ENCODE measurements at places on chromosomes 12 and 14.

DNA sequence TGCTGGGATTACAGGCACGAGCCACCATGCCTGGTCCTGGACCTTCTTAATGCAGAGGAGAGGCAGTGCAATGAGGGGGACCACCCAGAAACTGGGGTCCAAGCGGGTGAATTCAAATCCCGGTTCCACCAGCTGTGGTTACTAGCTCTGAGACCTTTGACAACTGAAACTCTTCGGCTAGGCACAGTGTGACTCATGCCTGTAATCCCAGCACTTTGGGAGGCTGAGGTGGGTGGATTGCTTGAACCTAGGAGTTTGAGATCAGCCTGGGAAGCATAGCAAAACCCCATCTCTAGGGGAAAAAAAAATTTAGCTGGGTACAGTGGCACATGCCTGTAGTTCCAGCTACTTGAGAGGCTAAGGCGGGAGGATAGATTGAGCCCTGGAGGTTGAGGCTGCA is 5.0 kb upstream of the CD4 start:
- DNase-seq: no peak

DNA sequence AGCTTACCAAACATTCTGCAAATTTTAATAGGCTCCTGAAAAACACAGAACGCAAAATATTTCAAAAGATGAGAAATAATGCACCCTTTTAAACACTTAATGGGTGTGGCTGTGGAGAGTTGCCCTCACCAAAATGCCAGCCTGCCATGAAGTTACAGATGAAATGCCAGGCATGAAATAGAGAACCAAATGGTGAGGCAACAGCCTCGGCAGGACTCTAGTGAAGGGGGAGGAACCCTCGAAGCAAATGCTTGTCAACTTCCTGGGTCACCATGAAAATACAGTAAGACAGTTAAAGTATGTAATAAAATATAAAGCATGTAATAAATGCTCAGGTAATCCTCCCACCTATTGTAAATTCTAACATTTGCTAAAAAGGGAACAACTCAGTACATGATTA is 24.1 kb downstream of the DUSP16 start:
- DNase-seq: no peak

DNA sequence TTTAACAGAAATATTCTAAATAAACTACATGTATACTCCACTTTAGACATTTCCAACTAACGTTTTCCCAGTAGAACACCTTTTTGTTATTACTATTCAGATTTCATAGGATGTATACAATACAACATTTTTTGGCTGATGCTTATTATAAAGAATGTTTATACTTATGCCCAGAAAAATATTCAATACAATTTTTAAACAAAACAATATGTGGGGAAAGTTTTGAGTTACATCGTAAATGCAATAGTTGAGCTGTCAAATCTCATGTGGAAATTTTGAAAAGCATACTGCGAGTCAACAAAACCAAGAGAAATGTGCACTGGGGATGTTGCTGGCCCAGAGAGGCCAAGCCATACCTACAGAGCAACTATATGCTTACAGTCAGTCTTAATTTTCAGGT is 18.2 kb upstream of the MON2 start:
- no peak for DNase-seq

GRCh38 chr14:56061051-56061450 is 57.2 kb upstream of the PELI2 start:
- no peak for DNase-seq

DNA sequence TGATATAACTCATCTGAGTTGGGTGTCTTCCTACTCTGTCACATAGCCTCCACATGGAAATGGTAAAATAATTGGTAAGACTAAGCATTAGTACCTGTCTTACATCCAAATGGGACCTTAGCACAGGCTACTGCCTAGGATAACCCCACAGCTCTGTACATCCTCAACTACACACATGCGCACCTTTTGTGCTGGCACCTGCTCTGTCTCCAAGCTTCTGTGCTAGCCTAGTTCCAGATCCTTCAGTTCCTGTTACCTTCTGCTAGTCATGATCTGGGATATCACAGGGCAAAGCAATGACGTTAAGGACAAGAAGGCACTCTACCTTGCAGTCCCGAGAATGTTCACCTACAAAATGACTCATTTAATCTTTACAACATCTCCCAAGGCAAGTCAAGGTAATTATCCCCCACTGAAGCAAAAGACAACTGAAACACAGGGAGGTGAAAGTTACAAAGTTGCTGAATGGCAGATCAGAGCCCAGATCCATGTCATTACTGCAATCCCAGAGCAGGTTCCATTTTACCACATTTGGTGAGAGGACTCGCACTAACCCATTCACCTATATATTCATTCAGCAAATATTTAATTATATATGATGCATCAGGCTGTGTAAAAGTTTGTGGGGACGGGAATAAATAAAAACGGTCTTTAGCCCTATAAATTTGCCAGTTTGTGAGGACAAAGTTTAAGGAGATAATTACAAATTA is 61.7 kb downstream of the PPM1H start:
- no peak for DNase-seq

DNA sequence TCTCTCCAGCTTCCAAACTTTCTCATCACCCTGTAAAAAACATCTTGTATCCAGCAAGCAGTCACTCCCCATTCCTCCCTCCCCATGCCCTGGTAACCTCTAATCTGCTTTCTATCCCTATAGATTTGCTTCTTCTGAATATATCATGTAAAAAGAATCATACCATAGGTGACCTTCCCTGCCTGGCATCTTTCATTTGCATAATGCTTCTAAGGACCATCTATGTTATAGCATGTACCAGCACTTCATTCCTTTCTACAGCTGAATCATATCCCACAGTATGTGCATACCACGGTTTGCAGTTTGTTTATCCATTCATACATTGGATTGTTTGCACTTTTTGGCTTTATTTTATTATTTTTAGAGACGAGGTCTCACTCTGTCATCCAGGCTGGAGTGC is 22.9 kb upstream of the VPS37B start:
- no peak for DNase-seq

DNA sequence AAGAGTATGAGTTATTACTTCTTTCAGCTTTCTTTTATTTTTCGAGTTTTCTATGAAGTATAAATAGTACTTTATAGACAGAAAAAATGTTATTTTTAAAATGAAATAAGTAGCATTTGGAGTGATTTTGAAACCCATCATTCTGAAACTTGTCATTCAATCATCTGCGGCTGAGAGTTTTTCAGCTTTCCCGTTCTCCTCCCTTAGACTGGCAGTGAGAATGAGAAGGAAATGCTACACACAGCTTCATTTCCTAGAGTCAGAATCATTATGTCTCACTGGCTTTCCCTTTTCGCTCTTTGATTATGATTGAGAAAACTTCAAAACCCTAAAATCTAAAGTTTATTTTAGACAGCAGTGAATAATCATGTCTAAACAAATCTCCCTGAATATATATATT is 33.7 kb upstream of the GNPNAT1 start:
- DNase-seq: no peak

- no peak for DNase-seq
Observed at GRCh38 chr14:59017285-59017965, 171.0 kb upstream of the DAAM1 start.

DNA sequence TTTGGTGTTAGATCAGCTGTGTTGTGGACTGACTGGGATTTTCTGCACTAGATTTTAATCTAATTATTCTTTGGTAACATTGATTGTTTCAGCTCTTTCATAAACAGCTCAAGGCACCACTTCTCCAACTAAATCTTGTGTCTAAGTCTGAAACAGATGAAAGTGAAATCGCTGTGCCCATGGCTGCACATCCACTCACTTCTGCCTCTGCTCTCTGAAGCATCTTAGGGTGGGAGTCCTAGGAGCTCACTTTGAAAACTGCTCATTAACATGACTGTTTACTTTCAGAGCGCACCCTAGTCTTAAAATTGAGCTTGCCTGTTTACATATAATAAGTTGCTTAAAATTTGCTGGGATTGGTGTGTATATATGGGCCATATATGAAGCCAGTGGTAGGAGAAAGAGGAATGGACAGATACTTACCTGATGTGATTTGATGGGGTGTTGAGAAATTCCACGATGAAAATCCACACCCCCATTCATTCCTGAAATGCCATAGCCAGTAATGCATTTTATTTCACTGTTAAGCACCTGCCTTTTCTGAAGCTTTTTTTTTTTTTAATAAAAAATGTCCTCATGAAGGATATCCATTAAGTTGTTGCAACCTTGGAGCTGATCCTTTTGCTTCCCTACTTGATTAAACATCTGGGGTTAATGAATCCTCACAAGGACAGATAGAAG is 52.8 kb downstream of the PPFIBP1 start:
- DNase-seq: no peak

DNA sequence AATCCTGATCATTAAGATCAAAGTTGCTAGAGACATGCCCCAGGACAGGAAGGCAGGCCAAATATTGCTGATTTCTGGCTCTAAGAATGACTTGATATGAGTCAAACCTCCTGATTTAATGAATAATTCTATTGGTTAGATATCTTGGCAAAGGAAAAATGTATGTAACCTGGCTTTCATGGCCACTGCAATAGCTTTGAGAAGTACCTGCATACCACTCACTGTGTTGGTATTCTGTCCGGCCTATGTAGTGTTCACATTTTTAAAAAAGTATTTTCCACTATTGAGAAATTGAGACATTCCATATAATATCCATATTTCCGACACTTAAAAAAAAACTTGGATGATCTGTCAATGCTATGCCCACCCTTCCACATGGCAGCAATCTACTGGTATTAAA is 283.1 kb upstream of the SOX5 start:
- DNase-seq: no peak

GRCh38 chr12:119749666-119750065 is 81.7 kb downstream of the PRKAB1 start:
- DNase-seq: no peak

GRCh38 chr12:29559198-29559597 is 61.7 kb upstream of the OVCH1 start:
- no peak for DNase-seq

GRCh38 chr14:93346926-93347721 is at the start of gene COX8C:
Gene COX8C, plus strand, starts transcription at chr14:93347182. Its CDS starts 87 bp downstream, at chr14:93347269.
- no peak for DNase-seq

DNA sequence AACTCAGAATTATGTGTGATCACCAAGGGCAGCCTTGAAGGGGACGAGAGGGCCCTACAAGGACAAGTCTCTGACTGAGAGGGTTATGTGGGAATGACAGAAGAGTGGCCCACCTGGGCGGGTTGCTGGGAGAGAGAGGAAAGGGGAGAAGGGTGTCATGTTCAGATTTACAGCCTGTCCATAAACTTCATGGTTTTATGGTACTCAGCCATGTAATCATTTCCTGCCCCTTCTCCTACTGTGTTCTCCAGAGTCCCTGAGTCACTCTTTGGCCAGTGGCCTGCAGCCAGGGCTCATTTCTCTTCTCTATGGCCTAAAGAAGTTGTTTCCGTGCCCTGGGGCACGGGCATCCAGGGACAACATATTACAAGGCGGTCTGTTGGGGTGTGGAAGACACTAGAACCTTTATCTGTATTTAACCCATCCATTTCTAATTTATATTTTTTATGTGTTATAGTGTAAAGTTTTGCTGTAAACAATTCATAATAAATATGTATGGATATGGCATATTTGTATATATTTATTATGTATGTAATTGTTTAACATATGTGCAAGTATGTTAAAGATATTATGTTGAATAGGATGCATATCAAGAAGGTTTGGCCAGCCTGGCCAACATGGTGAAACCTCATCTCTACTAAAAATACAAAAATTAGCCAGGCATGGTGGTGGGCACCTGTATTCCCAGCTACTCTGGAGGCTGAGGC is 26.9 kb downstream of the DDX47 start:
- DNase-seq: no peak

- no peak for DNase-seq
Observed at GRCh38 chr12:112967858-112968257, 10.5 kb upstream of the OAS2 start.

DNA sequence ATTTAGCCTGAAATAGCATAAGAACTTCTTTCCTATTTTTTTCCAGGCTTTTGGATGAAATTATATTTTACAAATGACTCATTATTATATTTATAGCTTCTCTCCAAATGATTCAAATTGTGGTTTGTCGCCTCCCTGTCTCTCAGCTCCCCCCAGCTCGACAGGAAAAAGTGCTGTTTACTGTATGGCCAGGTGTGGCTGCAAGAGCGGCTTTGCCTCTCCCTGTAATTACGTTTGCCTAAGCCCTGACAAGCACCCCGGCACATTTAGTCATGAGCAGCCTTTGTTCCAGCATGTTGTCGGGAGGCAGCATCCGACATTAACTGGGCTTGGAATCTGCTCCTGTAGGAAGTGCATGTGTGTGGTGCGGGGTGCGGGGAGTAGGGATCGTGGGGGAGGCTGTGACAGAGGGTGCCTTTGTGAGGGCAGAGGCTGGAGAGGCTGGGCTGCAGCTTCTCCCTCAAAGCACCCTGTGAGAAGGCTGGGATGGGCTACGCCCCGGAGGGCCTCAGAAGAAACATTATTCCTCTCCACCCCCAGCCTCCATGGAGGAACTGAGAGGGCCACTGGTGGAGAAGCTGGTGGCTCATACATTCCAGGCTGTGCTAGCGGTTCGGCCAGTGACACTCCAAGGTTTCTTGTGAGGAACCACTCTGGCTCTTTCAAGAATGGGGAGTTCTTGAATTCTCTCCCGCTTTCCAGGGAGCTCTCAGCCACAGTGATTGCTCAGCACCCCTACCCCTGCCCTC is 42.1 kb upstream of the CTDSP2 start:
- DNase-seq: peak; percentile 80

GRCh38 chr14:50520947-50521815 is 11.2 kb downstream of the MAP4K5 start:
- DNase-seq: no peak

GRCh38 chr12:101891462-101891971 is 14.1 kb downstream of the DRAM1 start:
- DNase-seq: no peak

DNA sequence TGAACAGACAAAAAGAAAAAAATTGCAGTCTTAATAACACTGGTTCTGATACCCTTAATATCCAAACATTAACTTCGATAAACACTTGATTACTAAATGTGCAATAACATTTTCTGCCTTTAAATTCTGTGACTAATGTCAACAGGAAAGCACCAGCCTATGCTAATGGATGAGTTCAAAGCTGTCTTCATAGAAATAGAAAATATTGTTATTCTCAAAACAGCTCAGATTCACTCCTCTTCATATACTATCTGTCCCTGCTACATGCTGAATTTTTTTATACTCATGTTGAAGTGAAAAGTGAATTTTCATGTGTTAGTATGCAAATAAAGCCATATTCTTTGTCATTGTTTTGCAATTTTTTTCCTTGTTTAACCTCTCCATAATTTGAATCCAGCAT is 13.9 kb downstream of the TAS2R43 start:
- DNase-seq: no peak

DNA sequence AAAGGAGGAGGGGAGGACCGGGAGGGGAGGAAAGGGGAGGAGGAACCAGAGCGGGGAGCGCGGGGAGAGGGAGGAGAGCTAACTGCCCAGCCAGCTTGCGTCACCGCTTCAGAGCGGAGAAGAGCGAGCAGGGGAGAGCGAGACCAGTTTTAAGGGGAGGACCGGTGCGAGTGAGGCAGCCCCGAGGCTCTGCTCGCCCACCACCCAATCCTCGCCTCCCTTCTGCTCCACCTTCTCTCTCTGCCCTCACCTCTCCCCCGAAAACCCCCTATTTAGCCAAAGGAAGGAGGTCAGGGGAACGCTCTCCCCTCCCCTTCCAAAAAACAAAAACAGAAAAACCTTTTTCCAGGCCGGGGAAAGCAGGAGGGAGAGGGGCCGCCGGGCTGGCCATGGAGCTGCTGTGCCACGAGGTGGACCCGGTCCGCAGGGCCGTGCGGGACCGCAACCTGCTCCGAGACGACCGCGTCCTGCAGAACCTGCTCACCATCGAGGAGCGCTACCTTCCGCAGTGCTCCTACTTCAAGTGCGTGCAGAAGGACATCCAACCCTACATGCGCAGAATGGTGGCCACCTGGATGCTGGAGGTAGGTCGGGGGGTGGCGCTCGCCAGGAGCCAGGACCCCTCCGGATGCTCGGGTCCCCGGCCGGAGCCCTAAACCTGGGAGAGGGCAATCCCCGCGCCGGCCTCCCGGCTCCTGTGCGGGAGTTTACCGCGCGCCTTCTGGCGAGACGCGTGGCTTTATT is at the start of gene CCND2:
Gene CCND2, plus strand, starts transcription at position 111 of the 744 bp plus-strand sequence. Its CDS starts 279 bp downstream, at position 390.
- DNase-seq: peak; percentile 10
